HS-27A (cell line): ENCODE measurements at places on chromosomes 11 and 22.
A peak's percentile ranks its signal among the peaks of the same experiment; 100 is the strongest.

DNA sequence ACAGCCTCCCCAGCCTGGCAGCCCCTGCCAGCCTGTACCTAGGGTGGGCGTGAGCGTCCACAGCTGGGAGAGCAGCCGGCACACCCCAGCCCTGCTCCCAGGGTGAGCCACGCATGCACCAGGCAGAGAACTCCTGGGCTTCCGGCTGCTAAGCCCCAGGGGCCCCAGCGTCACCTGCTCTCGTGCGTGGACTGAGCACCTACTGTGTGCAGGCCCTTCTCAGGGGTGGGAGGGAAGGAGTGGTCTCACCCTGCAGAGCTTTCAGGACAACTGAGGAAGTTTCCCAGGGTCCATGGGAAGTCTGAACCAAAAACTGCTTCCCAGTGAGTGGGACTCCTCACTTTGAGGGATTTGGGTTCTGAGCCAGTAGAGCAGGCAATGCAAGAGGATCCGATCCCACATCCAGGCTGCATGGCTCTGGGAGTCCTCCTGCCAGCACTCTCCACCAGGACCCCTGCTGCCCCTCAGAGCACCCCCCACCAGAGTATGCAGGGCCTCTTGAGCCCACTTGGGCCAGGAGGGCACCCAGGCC, 47.1 kb upstream of the PRODH start:
- no peak for DNase-seq

GRCh38 chr11:12232817-12233601, 122.6 kb downstream of the MICAL2 start:
- DNase-seq: peak; percentile 92

- no peak for DNase-seq
These were observed 48.1 kb upstream of the ME3 start for GRCh38 chr11:86720546-86720945.

GRCh38 chr22:43488031-43488866, 76.4 kb downstream of the MPPED1 start:
- DNase-seq: no peak
